Stimulated activated CD4-positive, alpha-beta T cell treated with anti-CD3 and anti-CD28 coated beads, Interleukin-1b, Interleukin-23, amount 100 ng/mL, for 1 hour (primary cell): ENCODE measurements at places on chromosomes 3 and 15.
A peak's percentile ranks its signal among the peaks of the same experiment; 100 is the strongest.

DNA sequence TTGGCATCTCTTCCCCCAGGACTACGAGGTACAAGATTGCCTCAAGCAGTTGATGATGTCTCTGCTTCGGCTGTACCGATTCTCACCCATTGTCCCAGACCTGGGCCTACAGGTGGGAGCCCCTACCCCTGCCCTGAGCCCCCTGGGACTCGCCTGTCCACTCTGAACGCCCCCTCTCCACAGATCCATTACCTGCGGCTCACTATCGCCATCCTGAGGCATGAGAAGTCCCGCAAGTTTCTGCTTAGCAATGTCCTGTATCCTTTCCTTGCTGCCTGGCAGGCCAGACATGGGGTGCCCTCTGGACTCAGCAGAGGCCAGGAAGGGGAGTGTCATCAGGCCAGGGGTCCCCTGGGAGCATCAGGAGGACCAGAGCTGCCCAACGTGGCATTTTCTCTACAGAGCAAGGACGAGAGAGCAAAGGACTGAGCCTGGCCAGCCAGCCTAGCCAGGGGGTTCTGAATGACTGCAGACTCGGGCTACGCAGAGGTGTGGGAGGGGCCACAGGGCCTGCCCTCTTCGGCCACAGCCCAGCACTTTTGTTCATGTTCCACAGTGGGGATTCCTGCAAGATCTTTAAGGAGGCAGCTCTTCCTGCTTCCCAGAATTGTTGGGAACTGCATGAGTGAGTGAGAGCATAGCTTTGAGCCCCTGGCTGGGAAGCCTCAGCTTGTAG lies 11.2 kb downstream of the RNF123 start:
- DNase-seq: no peak

- DNase-seq: no peak
These were observed 165.5 kb downstream of the ECT2 start for GRCh38 chr3:172915911-172916514.

DNA sequence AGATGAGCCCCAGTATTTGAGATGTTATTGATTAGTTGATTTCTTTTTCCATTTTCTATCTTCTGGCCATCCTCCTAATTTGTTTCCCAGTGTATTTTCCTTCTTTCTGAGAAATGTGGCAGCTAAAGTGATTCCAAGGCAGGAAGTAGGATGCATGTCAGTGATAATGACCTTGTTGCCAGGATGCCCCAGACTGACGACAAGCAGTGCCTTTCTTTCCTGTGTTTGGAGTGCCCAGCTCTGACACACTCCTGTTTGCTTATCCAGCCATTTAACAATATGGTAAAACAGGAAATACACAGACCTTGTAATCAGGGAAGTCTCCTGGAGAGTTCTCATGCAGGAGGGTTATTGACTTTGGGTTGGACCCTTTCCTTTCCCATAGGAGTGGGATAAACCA lies 20.4 kb downstream of the TMOD2 start:
- DNase-seq: no peak

- DNase-seq: no peak
These were observed 25.9 kb downstream of the RNF168 start for GRCh38 chr3:196477678-196478077.

- no peak for DNase-seq
These were observed 1.1 kb downstream of the CLCN2 start for GRCh38 chr3:184360070-184360928.

GRCh38 chr3:107008213-107008612 lies 369.0 kb upstream of the CCDC54 start:
- no peak for DNase-seq

DNA sequence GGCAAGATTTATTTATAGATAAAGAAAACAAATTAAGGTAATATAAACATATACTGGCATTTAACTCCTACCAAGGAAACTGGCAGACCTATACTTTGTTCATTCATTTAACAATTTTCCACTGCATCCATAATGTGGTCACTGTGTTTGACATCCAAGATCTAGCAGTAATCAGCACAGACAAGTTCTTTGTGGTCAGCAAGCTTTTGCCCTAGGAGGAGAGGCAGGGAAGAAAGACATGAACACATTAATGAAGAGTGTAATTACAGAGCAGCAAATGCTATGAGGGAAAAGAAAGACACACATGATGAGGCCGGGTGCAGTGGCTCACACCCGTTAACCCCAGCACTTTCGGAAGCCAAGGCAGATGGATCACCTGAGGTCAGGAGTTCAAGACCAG lies 34.4 kb downstream of the SUCLG2 start:
- DNase-seq: no peak

DNA sequence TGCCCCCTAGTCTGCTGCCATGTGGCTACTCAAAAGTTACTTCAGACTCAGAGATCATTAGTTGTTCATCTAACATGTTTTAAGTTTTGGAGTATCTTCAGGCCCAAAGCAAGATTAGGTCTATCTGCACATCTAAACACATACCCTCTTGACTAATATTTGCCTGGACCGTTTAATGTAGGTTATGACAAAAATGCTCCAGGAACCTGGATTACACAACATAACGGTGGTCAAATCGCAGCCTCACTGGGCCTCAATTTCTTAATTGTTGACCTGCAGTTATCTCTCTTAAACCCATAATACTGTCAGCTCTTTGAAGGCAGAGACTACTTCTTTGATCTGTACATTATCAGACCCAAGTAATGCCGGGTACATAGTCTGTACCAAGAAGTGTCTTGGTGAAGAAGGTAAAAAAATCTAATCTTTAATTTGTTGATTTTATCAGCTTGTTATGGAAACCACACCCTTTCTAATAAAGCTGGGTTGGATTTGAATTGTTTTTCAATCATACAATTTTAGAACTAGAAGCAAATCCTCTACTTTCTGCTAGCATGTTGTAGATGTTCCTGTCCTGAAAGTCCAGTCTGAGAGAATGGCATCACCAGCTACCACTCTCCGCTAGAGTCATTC lies 3.6 kb downstream of the SNRK start:
- DNase-seq: no peak

DNA sequence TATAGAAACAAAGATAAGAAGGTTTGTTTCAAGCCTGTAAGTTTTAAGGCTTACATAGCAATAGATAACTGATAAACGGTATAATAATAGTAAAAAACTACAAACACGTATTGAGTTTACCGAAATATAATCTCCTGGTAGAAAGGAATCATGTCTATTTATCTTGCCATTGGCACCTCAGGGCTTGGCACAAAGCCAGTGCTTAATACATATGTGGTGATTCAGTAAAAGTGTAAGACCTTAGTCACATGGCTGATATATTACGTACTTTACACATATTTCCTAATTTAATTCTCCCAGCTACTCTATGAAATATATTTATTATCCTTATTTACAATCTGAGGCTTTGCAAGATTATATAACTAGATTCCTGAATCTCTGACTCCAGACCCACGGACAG lies 32.0 kb upstream of the SLCO3A1 start:
- DNase-seq: no peak

GRCh38 chr3:187919048-187919447 lies 173.8 kb upstream of the BCL6 start:
- peak; percentile 13 for DNase-seq

GRCh38 chr3:170387950-170388349 lies 30.4 kb downstream of the SKIL start:
- DNase-seq: no peak

GRCh38 chr3:111666041-111666735 lies 71.0 kb upstream of the ZBED2 start:
- no peak for DNase-seq

DNA sequence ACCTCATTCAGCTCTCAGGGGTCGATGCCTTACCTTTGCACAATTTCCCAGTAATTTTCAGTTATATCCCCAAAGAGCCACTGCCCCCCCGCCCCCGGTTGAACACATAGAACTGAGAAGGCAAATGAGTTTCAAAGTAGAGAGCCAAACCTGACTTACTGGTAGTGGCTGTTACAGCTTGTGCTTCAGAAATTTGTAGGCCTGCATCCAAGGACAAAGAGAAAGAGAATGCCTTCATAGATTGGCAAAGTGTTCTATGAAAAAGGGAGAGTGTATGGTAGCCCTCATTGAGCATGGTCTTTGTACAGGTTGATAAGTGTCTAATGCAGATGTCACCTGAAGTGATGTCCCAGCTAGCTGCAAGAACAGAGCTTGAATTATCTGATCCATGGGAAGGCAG lies 13.9 kb downstream of the SEMA6D start:
- DNase-seq: no peak

- no peak for DNase-seq
These were observed 22.6 kb upstream of the TIMP4 start for GRCh38 chr3:12181301-12181700.

DNA sequence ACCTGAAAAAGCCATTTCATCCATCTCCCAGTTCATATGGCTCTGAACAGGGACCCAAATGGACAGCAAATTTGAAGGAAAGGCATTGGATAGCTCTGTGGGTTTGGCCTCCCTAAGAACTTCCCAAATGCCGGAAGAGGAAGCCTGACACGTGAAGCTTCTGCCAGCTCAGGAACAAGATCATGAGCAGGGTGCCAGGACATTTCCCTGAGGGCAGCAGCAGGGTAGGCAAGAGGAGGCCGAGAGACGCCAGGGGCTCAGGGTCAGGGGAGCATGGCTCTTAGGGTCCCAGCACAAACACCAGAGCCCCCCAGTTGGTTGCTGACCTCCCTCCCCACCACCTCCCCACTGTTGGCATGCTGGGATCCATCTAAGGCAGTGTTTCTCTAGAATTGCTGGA lies 187.5 kb downstream of the MEGF11 start:
- no peak for DNase-seq

DNA sequence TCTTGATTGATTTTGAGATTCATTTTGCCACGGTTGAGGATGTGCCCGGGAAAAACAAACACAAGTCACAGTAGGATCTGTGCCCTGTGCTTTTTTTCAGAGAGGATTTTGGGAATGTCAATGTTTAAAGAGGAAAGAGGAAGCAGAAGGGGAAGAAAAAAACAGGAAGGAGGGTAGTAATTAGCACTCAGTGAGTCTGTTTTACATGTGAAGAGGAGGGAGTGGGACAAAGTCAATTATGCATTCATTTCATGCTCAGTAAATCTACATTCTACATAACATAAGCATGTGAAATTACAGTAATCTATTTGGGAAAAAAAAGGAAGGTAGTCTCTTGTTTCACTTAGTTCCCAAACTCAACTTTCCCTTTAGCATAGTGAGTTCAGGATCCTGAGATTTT lies 18.3 kb upstream of the CD200 start:
- DNase-seq: no peak

DNA sequence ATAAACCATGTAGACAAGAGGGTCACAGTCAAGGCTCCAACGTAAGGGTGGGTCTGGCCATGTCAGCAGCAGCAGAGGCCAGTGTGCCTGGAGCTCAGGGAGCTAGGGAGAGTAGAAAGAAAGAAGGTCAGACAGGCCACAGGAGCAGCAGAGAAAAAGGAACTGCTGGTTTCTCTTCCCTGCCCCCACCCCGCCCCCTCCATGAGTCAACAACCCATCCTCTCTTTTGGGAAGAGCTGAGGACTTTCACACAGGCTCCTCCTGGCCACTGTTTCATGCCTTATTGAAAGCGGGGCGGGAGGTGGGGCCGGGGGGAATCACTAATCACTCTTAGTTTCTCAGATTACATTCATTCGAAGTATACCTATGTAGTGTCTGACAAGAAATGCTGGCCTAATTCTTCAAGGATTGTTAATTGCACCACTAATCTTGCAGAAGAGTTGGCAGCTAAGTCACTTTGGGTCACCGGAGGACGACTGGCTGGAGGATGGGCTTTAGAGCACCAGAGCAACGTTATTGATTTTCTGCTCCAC lies 9.1 kb upstream of the SCG3 start:
- DNase-seq: no peak

GRCh38 chr3:177754508-177754921 lies 557.2 kb upstream of the TBL1XR1 start:
- no peak for DNase-seq

DNA sequence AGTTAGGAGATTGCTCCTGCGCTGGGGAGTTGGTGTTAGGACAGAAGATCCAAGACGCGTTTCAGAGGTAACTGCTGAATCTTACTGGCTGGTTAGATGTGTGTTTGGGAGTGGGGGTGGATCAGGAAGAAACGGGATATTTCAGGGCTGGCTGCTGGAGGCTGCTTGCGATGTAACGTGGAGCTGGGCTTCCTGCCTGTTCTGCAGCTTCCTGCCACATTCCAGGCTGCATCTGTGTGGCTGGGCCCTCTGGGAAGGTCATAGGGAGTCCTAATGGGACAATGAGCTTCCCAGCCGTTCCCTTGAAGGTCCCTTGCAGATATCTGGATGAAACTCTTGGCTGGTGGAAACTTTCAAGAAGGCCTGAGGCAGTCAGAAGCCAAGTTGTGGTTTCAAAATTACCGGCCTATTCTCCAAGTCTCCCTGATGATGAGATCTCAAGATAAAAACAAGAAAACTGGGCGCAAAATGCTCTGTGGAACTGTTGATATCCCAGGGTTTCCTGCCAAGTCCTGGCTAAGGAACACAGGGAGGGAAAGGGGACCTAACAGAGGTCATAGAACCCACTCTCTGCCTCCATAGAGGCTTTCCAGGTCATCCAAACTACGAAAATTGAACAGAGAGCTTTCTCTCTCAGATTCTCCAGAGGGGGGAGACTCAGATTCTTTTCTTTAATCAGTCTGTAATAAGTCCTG lies 67.0 kb downstream of the NOX5 start:
- DNase-seq: no peak

DNA sequence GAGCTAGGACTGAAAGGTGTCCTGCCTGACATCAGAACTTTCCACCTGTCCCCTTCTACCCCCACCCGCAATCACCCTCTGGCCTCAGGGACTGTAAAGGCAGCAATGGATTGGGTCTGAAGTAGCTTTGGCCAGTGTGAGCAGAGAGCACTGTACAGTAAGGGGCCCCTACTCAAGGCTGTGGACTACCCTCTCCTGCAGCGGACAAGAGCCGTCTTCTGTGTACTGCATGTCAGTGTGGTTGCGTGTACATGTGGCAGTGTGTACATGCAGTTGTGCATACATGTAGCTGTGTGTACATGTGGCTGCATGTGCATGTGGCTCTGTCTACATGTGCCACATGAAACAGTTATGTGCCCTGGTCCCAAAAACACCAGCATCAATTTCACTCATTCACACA lies 205.9 kb upstream of the LINGO1 start:
- no peak for DNase-seq

DNA sequence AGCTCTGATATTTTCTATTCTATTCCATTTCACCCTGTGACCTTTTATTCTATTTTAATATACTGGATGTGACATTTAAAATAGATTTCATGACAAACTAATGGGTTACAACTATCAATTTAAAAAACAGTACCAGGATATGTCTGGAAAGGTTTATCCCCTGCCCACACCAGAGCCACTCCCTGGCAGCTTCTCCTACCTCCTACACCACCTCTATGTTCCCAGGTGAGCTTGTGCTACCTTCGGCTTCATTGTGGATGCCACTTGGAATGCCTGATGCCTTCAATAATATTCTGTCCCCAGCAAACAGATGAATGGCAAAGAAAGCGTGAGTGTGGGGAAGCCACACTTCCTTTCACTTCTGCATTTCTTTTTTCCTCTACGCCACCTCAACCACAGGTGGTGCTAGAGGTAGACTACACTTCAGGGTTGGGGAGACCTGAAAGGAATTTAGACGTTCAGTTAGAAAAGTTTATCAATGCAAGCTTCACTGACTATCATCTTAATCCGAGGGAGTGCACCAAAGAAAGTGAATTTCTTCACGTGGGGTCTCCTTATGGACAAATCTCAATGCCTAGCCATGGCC lies 213.0 kb downstream of the SSR3 start:
- DNase-seq: no peak

- no peak for DNase-seq
These were observed 7.3 kb downstream of the VWA5B2 start for GRCh38 chr3:184236636-184237035.

- no peak for DNase-seq
These were observed 38.0 kb downstream of the SHC4 start for GRCh38 chr15:48925714-48926223.
